GM04504 (cell line): ENCODE measurements at places on chromosomes 2 and 18.

DNA sequence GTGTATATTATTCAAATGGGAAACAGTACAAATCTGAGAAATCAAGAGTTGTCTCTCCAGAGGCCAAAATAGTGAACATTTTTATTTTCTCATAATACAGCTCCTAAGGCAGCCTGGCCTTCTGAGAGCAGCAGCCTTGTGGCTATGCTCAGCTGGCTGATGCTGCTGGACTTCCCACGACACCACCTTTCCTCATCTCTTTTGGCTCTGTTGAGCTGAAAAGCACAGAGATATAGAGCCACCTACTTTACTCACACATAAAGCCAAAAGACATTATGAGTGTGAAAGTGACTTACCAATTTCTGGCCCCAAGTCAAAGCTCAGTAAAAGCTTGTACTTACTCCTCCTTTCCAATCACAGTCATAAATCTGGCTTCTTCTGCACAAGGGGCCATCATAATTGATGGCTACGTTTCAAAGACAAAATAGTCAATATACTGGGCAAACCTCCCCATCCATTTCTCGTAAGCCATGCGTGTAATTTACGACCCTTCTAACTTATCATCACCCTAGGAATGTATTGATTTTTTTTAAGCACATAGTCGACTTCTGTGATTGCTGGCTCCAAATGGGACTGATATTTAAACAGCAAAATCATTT is 18.6 kb upstream of the REG3A start:
- DNase-seq, result no peak

DNA sequence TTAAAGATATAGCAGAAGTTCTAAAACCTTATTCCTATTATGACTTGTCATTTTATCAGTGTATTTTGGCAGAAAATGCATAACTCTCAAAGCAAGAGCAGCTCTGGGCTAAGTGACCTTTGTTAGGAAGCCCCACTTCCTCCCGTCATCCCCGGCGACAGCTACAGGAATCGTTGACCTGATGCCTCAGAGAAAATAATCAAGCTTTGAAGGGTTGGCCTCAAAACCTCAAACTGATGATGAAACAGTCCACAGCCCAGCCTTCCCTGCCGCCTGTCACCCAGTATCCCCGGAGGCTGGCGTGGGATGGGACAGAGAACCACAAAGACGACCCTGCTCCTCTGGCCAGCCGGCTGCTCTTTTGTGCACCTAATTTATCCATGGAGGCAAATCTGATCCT is 65.3 kb downstream of the KCNF1 start:
- no peak for DNase-seq

DNA sequence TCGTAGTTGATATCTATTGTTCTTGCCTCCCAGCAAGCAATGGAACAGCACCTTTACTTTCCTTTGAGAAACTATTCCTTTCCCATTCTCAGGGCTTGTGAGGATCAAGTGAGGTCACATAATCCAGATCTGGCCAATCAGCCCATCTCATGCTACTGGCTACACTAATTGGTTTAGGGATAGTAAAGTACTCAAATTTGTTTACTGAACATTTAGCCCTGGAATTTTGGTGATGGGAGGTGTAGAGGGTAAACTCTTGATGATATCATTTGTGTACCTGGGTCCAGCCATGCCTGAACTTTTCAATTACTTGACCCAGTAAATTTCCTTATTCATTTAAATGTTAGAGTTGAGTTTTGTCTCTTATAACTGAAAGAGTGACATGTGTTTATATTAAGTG is 195.8 kb upstream of the TNP1 start:
- DNase-seq, result no peak

- no peak for DNase-seq
Measured at GRCh38 chr2:27727257-27727656, 44.3 kb upstream of the MRPL33 start.

GRCh38 chr18:38579764-38580163 is 1014.2 kb upstream of the CELF4 start:
- DNase-seq, result no peak

- DNase-seq, result no peak
Measured at GRCh38 chr2:36616947-36617346, 19.0 kb upstream of the FEZ2 start.

GRCh38 chr2:238754259-238754658 is 93.6 kb upstream of the TWIST2 start:
- no peak for DNase-seq

DNA sequence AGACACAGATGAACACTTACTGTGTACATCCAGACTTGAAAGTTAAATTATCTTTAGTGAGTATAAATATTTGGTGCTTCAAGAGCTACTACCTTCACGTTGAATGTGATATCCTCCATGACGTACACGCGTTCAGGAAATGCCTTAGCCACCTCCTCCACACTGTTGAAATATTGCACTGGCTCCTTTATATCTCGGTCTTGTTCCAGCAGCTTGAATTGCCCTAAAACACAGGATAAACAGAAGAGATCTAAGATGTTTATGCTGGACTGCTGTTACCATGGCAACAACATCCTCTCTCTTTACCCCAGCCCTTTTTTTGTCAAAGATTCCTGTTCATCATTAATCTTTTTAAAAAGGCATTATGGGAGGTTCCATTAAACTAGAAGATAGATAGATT is 120.3 kb downstream of the MEP1B start:
- DNase-seq, result no peak

GRCh38 chr2:80377071-80377470 is 72.5 kb upstream of the LRRTM1 start:
- DNase-seq, result no peak

- DNase-seq, result peak; percentile 44
Measured at GRCh38 chr2:39435741-39436591, 1.1 kb downstream of the MAP4K3 start.

DNA sequence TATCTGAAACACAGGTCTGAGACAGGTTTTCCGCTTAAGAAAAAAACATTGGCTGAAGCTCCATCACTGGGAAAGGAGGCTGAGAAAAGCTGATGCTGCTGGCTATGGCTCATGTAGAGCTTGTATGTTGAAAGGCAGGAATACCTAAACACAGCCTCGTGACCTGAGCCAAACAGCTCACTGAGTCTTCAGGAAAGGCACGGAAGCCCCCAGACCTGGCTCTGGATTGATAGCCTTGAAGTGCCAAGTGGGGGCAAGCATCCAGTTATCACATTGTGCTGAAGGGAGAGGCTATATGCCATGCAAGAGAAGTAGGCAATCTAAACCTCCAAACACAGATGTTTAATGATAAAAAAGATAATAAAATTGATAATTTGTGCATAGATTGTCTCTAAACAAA is 21.9 kb downstream of the CYTIP start:
- no peak for DNase-seq

DNA sequence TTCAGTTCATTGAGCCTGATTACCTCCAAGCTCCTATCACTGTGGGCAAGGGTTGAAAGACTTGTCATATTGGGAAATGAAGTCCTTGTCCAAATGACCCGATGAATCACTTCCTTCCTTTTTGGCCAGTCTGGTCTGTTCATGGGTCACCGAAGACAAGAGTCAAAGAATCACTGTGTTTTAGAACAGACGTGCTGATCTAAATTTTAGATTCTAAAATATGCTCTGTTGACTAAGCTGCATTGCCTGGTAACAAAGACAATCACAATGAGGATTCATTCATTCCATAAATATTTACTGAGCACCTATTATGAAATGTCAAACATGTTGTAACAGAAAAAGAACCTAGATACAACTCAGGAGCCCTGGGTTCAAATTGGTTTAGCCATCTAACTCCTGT is 99.4 kb upstream of the RND3 start:
- DNase-seq, result peak; percentile 69

GRCh38 chr2:70785137-70785911 is 5.1 kb downstream of the FIGLA start:
- no peak for DNase-seq

- DNase-seq, result no peak
Measured at GRCh38 chr18:9139400-9140039, 2.9 kb downstream of the ANKRD12 start.

- DNase-seq, result no peak
Measured at GRCh38 chr2:235860111-235860510, 308.1 kb downstream of the GBX2 start.

GRCh38 chr2:106178716-106179115 is 15.4 kb downstream of the UXS1 start:
- no peak for DNase-seq

DNA sequence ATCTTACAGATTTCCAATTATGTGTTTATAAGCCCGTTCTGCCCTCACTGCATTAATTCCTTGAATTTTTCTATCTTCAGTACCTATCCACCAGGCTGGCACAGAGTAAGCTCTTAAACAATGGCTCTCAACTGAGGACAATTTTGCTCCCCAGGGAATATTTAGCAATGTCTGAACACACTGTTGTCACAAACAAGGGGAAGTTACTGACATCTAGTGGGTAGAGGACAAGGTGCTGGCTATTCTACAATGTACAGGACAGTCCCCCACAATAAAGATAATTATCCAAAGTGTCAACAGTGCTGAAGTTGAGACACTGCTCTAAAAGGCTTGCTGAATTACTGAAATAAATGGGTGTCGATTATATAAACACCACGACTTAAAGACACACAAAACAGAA is 5.0 kb downstream of the NDUFS1 start:
- DNase-seq, result no peak

DNA sequence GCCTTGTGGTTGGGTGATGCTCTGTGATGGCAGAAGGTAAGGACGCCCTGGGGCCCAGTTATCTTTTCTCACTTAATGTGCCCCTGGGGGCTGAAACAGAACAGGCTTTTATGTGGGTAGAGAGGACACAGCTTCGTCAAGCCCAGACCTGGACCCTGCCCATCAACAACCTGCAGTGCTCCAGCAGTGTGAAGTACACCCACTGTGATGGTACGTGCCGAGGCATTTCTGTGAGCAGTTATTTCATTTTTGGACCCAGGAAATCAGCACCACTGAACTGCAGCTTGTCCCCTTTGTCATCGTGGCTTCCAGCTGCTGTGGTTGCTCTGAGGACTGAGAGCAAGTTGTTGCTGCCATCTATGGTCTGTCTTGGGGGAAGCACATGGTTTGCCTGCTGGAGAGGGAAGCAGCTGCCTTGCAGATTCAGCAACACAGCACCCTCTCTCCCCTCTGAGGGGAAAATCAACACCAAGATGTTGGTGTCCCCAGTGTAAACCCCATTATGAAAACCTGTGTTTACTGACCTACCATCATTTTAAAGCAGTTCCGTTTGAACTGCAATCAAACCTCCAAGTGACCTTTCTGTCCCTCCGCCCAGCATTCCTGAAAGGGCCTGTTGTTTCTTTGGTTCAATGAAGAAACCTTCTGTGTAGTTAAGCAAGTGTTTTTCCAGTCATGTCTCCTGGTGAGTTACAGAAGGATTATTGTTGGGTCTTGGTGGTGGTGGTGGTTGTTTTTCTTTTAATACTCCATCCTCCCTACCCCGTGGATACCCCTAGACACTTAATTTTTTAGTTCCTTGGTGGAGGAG is 158.2 kb downstream of the MGAT5 start:
- DNase-seq, result peak; percentile 66

- DNase-seq, result no peak
Measured at GRCh38 chr2:138823666-138824065, 43.5 kb upstream of the NXPH2 start.

GRCh38 chr2:237669283-237669627 is 41.9 kb downstream of the LRRFIP1 start:
- DNase-seq, result no peak

DNA sequence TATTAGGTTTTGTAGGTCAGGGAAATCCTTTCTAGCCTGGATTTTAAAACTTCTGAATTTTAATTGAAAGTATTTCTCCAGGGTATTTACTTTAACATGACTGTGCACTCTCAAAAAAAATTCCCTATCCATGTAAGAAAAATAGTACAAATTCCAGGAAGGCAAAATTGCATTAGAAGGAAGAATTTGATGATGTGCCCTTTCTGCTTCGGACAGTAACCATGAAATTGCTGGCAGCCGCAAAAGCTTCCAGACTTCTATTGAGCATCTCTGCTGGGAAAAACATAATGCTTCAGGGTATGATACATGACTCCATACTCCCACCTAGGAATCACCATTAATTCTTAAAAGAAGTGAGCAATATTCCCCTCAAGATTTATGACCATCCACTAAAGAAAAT is 17.2 kb upstream of the KLF7 start:
- DNase-seq, result no peak

DNA sequence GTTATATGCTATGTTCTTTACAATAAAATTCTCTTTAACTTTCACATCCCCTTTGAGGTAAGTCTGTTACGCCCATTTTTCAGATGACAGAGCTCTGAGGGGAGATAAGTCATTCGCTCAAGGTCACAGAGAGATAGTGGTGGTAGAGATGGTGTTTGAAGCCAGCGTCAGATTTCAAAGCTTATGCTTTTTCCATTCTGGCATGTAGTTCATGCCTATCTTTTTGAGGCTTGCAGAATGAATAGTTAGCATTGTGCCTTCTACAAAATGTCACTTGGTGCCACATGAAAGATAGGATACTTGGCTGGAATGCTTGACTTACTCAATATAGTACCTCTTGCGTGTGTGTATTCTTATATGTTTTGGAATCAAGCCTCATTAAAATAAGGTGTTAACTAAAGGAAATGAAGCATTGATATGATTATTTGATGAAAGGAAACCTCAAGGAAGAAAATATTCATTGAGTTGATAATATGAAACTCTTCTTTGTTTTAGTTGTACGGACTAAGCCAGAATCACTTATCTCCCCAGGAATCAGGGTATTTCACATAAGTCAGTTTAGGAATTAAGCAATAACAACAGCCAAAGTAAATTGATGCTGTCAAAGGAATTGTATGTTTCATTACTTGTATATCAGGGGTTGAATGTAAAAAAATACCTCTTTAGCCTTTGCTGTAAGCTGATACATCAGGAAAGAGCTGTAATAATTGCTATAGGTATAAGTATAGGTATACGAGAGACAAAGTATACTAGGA is 15.5 kb downstream of the SPATS2L start:
- no peak for DNase-seq

DNA sequence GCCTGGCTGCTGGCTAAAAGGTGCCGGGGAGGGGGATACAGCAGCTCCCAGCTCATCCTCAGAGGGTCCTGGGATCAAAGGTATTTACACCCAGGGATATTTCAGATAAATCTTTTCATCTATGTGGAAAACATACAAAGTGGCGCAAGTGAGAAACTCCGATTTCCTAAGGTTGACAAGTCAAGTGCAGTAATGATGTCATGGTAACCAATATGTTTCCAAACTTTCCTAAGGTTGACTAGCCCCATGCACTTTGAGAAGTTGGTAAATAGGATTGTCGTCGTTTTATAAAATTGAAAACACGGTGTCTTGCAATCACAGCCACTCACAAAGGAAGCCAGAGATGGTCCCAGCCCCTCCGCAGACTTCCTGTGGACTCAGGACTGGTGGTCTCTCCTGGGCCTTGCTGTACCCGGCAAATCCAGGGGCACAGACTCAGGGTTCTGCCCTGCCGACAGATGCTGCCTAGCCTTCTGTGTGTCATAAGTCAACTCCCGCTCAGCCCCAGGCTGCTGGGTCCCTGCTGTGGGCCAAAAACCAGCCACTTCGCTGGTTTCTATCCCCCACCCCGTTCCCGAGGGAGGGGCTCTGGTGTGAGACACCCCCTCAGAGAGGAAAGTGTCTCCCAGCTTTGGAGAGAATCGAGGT is 111.2 kb upstream of the PPP1CB start:
- DNase-seq, result no peak

GRCh38 chr2:135701442-135701841 is 40.2 kb upstream of the UBXN4 start:
- peak; percentile 51 for DNase-seq

GRCh38 chr2:135903650-135904049 is 27.4 kb upstream of the MCM6 start:
- no peak for DNase-seq

GRCh38 chr2:52336951-52337350 is 1305.0 kb upstream of the NRXN1 start:
- no peak for DNase-seq
